ENCODE measurements at places on chromosomes 12 and 14.

DNA sequence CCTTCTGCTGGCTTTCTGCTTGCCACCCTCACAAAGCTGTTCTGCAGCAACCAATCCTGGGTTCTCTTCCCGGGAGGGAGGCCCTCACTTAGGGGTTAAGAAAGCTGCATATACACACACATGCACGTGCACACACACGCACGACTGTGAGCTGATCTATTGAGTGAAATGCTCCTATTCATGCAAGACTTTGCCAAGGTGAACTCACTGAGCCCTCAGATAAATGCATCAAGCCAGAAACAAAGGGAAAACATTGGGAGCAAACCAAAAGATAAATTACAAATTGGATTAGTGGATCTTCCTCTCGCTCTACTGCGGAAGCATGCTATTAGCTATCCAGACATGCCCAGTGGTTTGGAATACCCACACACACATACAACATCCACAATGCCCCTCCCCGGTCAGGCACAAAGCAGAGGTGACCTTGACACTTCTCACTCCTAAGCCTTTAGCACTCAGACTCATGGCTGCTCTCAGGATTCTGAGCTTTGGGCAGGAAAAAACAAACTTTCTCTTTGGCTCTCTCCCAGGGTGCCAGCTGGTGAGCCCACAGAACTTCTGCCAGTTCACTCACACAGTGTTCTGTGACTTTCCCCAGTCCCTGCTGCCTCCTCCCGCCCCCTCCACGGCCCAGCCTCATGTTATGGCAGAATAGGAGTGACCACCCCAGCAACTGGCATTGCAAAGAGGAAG lies 320.0 kb downstream of the DPF3 start:
- no peak for DNase-seq

- DNase-seq: no peak
Measured at GRCh38 chr14:104509673-104510072, 69.9 kb upstream of the C14orf180 start.

DNA sequence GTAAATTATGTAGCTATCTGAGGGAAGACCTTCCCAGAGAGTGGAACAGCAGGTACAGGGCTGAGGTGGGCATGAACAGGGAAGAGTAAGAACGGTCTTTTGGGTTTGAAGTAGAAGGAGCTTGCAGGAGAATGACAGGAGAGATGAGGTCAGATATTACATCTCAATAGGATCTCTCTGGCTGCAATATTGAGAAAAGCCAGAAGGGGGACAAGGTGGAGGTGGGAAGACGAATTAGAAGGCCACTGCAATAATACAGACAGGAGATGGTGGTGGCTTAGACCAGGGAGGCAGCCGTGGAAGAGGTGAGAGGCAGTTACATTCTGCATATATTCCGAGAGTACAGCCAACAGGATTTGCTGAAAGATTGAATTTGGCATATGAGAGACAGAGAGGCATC lies 310.2 kb downstream of the APAF1 start:
- DNase-seq: no peak

DNA sequence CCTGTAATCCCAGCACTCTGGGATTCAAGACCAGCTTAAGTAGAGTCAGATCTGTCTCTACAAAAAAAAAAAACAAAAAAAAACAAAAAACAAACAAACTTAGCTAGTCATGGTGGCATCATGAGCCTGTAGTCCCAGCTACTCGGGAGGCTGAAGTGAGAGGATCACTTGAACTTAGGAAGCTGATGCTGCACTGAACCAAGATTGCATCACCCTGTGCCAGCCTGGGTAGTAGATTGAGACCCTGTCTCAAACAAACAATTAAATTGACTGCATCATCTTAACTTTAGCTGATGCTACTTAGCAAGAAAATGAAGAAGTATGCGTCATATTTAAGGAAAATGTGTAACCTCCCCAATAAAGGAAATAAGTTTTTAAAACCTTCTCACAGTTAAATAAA lies 136.6 kb upstream of the ATXN7L3B start:
- DNase-seq: no peak

DNA sequence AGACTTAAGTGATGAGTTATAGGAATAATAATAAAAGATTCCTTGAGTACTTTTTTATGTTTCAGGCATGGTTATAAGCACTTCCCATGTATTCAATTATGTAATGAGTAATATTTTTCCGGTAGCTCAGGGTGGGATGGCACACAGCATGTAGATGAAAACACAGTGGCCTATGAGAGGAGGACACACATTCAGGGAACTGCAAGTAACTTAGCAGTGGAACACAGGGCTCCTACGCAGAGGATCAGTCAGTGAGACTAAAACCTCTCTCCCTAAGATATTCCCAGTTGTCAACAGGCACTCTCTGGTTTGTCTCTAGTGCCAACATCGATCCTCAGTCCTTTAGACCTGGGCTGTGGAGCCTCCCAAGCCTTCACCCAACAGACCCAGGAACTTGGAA lies 219.4 kb downstream of the DIO2 start:
- DNase-seq: no peak
